NCI-H2081 treated with DMSO at 0.1 percent for 48 hours (cell line): ENCODE measurements at places on chromosomes 4 and X.

DNA sequence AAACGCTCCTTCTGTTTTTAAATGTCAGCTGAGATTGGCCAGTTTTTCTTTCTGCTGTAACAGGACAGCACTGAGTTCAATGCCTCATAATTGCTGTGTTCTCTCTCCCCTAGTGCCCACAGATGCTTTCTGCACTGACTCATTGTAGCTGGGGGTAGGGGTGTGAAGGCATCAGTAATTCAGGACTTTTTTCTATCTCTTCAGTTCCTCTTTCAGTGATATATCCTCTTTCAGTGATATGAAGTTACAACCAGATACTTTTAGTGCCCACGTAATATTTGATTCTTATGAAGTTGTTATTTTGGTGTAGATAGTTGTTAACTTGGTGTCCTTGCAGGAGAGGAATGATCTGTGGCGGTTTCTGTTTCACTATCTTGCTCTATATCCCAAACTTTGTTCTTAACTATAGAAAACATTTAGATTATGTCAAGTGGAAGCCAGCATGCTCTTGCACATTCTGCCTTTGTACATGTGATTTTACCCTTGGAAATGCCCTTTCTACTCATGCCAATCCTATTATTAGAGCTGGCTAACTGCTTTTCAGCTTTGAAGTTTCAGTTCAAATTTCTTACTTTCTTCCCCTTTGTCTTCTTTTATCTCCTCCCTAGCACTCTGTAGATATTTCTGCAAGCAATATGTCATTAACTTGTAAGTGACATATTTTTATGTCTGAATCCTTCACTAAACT is 1258.4 kb downstream of the FAM133A start:
- no peak for DNase-seq

- no peak for DNase-seq
These were observed 290.1 kb downstream of the INPP4B start for GRCh38 chr4:142556048-142556447.

- no peak for DNase-seq
These were observed 1.7 kb upstream of the AFAP1 start for GRCh38 chr4:7941111-7941964.

- DNase-seq: no peak
These were observed 175.0 kb upstream of the UGT8 start for GRCh38 chr4:114423582-114423981.

DNA sequence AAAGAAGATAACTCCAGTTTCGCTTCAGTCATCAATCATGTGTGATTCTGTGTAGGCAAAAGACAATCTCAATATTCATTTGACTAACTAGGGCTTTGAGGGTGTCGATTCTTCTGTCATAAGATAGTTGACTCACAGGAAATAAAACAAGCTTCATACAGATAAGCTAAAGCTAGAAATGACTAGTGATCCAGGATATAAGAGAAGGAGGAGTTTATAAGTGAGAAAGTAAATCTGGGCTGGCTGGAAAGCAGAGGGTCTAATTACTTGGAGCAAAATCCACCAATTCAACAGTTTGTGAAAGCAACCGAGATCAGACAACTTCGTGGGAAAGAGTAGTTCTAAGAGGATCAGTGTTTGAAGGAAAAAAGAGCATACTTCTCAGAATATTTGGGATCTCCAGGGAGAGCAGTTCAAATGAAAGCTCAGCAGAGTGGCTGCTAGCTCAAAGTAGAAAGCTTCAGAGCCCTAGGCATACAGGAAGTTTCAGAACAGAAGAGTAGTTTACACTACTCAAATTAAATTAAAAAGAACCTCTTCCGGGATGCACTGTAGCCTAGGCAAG is 429.3 kb downstream of the INPP4B start:
- no peak for DNase-seq

GRCh38 chr4:182074810-182075209 is 168.4 kb upstream of the TENM3 start:
- DNase-seq: no peak

DNA sequence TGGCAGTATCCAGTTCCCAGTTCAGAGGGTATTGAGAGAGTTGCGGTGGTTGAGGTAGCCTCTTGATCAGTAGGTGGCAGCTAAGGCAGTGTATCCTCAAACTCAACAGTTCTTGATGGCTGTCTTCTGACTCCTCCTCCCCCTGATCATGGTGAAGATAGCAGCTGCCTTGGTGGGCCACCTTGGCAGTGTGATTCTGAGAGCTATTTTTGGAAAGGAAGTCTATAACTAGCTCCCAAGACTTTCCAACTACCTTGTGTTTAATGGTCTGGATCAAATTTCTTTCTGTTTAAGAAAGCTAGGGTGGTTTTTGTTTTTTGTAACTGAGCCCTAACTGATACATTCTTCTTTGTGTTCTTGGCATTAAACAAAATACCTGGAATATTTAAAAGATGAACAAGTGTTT is 10.5 kb upstream of the TBC1D19 start:
- DNase-seq: no peak

DNA sequence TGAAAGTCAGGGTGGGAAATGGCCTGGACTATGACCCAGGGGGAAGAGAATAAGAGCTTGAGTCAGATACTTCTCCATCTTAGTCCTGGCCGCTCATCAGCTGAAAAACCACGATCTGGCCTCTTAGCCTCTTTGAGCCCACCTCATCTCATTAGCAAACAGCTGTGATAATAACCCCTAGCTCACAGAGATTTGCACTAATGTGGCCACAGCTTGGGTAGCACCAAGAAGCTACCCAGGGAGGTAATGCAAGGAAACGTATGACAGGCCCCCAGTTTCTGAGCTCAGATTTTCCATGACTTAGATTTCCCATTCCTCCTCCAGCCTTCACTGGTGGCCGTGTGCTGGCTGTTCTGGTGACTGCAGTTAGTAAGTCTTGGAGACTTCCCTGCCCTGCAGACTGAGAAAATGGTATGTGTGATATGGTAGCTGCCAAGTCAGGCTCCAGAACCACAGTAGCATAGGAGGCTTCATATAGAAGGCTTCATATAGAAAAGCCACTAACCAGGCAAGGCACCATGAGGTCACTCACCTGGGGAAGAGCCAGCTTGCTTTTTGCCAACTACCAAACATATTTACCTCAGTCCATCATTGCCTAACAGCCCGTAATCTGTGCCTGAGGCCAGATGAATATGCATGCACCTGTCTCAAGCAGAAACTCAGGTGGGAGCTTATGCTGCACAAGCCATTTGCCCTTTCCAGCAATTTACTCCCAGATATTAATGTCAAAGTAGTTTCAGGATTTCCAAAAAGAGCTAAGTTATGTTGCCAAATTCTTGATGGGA is 51.4 kb upstream of the GABRE start:
- no peak for DNase-seq

GRCh38 chr4:186900984-186901383 is 177.3 kb upstream of the FAT1 start:
- no peak for DNase-seq

DNA sequence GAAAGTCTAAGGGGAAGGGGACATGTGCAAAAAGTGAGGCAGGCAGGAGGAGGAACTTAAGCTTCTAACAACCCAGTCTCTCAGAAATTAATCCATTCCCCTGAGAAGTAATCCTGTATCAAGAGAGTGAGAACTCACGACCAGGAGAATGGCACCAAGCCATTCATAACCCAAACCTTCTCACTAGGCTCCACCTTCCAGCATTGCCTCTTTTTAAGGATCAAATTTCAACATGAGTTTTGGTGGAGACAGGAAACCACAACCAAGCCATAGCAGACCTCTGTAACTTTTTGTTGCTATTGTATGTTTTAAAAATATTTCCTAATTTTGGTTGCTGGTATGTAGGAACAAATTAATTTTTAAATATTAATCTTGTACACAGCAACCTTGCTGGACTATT is 32.8 kb downstream of the PASD1 start:
- no peak for DNase-seq

DNA sequence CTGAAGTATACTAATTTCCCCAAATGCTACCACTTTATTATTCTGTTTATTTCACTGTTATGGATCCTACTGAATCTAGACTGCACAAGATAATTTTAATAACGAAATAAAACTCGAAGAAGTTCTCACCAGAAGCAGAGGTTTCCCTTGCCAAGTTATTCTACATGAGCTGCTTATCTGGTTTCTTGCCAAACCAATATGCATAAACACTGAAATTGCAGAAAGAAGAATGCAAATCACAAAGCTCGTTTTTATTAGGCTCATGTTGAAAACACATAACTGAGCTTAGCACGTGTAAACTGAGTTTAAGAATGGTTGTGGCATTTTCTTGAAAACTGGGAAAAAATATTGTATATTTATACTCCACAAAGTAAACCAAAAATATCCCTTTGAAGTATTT is 35.9 kb downstream of the GRID2 start:
- DNase-seq: no peak

DNA sequence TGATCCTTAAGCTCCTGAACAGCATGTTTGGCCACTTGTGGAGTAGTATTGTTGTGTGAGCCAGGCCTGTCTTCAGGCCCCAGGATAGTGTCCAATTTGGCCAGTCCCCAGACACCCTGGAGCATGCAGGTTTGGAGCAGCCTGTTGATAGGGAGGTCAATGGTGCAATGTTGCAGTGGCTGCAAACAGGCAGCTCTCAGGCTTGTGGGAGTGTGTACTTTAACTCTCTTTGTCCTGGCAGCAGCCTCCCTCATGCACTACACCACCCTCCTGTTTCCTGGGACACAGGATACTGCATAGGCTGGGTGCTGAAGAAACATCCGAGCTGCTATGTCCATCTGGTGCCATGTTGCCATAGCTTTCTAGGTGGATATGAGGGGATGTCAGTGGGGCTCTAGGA is 24.0 kb downstream of the TECRL start:
- no peak for DNase-seq

GRCh38 chr4:43325220-43325967 is 432.9 kb downstream of the GRXCR1 start:
- no peak for DNase-seq

- no peak for DNase-seq
These were observed 575.1 kb downstream of the IL15 start for GRCh38 chr4:142211444-142211843.

DNA sequence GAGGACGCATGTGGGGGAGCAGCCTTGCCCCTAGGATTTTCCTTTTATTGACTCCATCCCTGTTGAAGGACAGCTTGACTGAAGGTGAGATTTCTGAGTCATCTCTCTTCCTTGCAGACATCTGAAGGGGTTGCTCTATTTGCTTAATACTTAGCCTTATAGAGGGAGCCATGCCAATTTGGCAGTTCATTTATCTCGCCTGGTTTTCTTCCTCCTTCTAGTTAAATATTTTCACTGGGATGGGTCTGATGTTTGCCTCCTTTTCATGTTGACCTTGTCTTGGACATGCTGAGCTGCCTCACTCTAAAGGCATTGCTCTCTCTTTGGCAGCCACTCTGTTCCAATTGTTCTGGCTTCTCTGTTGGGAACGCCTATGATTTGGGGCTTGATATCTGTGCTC is 151.0 kb upstream of the PSAPL1 start:
- DNase-seq: no peak

DNA sequence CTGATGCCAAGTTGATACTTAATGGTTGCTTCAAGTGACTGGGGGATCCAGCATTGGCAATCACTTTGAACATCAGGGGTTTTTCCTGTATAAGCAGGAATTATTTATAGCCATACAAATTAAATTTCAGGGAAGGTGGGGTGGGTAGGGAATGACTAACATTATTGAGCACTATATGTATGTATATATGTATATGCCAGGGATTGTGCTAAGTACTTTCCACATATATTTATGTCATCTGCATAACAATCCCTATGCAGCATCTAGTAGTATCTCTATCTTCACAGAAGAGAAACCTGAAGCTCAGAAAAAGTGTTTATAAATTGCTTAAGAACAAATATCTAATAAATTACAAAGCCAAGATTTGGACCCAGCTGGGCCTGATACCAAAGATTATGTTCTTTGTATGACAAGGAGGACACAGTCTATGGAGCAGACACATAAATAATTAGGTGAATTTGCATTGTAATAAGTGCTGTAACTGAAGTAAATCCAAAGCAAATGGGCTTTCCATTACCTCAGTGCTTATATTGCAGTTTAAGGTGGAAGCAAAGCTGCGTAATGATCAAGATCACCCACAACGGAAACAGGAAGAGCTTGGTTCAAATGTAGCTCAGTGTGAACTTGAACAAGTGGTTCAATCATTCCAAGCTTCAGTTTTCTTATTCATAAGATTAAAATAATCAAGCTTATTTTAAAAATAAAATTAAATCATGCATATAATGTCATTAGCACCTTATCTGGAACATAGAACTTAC is 18.9 kb upstream of the RASGEF1B start:
- DNase-seq: no peak

DNA sequence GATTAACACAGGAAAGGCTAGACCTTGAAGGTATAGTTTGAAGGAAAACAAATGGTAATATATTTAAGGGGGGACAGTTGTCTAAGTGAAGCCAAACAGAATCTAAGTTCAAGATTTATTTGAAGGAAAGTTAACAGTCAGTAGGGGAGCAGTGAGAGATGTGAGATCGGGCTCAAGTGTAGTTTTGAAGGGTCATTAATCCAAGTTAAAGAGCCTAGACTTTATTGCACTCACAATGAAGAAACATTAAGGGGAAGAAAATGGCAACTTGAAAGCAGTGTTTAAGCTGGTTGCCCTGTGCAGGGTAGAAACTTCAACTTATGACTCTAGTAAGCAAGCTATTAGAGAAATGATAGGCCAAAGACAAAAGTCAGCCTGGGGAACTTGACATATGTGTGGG is 1952.2 kb downstream of the PCDH7 start:
- DNase-seq: no peak

DNA sequence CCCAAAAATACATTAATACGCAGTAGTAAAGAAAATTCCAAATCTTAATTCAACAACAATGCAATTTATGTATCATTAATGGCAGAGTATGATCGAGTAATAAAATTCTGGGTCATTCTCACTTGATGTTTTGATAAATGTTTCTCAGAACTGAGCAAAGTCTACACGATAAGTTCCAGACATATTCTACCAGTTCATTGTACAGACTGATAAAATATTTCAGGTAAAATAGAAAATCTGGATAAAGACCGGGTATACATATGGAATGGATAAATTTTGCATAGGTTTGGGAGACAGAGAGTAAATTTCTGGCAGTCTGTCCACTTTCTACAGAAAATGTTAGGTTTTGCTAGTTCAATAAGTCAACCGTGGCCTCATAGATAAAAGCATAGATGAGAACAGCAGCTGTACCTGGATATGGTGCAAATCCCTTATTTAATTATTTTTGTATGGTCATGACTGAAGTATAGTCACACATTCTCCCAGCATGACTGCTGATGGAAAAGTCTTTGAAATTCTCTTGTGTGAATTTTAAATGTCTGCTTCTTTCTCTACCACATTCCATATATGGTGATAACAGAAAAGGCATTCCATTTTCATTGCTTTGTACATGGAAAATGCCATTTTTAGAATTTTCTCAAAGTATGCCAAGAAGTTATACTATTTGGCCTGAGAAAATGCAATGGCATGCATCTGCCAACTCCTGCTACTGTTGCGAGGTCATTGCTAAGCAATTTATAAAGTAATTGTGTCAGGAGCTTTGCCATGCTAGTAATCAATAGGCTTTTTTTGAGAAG is 301.9 kb upstream of the ARSJ start:
- DNase-seq: no peak

DNA sequence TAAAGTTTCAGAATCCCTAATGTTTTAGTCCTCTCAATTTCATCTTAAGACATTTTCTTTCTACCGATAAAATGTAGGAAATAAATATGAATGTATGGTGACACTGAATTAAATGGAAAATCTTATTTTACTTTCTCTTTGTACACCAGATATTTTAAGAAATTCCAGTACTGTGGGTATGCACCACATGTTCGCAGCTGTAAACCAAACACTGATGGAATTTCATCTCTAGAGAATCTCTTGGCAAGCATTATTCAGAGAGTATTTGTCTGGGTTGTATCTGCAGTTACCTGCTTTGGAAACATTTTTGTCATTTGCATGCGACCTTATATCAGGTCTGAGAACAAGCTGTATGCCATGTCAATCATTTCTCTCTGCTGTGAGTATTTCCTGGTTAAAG is 26.9 kb downstream of the C4orf46 start:
- no peak for DNase-seq

GRCh38 chrX:39899856-39900776 is 197.6 kb downstream of the BCOR start:
- DNase-seq: no peak
